ENCODE measurements at places on chromosomes 4 and X. TPM values are rescaled to one million over a fixed set of nuclear protein-coding genes. Genes with fewer than 3 reads are reported as not detected.

- DNase-seq, result no peak
Observed at GRCh38 chr4:52968691-52969090, 106.6 kb downstream of the RASL11B start.

Gene TREX2
- 0.73 TPM for total RNA-seq

Gene AGTR2
- 0.14 TPM for total RNA-seq

DNA sequence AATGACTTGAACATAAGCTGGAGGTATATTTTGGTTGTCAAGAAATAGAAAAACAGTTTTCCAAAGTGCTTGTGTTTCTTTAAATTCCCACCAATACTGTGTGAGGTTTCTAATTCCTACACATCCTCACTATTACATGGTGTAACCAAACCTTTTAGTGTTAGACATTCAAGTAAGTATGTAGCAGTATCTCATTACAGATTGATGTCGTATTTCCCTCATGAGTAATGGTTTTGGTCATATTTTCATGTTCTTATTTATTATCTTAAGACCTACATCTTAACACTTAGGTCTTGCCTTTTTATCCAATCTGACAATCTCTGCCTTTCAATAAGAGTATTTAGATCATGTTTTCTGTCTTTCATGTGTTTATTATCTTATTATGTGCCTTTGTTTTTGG, 253.7 kb upstream of the ANXA10 start:
- DNase-seq, result no peak
